ENCODE measurements at places on chromosomes 2 and 18. TPM values are rescaled to one million over a fixed set of nuclear protein-coding genes. Genes with fewer than 3 reads are reported as not detected.

DNA sequence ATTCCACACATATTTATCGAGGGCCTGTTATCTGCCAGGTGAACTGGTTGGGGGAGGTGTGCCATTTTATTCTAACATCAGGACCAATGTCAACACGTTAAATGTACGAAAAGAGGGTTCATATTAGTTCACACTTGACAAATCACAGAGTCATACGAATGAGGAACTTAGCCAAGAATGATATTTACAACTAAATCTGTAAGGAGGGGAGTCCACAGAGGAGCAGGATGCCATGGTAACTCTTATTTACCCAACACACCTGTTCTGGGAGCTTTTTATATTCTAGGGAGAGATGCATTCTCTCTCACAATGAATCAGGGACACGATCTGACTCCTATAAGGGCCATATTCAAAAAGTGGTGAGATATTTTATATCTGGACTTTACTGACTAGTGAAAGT lies 144.1 kb downstream of the CDC42EP3 start:
- H3K4me3 ChIP-seq = no peak overlapping the region
- H3K36me3 ChIP-seq = no peaks in the 10 kb centered on the region
- H3K27ac ChIP-seq = no peak overlapping the region
- H3K27me3 ChIP-seq = no peaks in the 10 kb centered on the region
- H3K4me1 ChIP-seq = peaks cover 2% of the 10 kb centered on the region
- DNase-seq = no peak

DNA sequence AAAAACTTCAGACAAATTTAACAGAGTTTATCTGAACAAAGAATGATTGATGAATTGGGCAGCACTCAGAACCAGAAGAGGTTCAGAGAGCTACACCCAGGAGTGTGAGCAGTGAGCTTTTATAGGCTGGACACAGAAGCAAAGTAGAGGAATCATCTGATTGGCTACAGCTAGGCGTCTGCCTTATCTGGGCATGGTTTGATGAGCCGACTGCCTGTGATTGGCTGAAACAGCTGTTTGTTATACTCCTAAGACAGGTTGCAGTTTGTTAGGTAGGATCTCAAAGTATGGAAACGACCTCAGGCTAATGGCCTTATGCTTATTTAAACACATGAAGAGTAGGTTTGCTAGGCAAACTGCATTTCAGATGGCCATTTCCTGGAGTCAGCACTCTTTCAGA lies 188.9 kb downstream of the MYO1B start:
- H3K4me1 ChIP-seq = no peaks in the 10 kb centered on the region
- H3K27me3 ChIP-seq = no peaks in the 10 kb centered on the region
- H3K27ac ChIP-seq = no peak overlapping the region
- no peak overlapping the region for H3K4me3 ChIP-seq
- H3K36me3 ChIP-seq = no peaks in the 10 kb centered on the region
- no peak for DNase-seq

DNA sequence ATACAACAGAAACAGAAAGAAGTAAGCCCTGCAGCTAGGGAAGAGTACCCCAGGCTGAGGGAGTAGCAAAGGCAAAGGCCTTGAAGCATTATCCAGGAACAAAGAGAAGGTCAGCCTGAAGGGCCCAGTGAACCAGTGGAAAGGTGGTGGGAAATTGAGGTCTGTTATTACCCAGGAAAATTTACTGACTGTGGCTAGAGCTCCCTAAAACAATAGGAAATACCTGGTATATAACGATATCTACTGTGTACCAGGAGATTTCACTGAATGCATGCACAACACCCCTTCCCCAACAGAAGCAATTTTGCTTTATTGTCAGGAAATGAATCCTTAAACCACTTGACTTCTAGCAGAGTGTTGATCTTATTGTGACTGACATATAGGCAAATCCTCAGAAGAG lies 365.3 kb downstream of the ERBB4 start:
- H3K36me3 ChIP-seq = no peaks in the 10 kb centered on the region
- H3K4me1 ChIP-seq = no peaks in the 10 kb centered on the region
- H3K27me3 ChIP-seq = no peaks in the 10 kb centered on the region
- H3K4me3 ChIP-seq = no peak overlapping the region

DNA sequence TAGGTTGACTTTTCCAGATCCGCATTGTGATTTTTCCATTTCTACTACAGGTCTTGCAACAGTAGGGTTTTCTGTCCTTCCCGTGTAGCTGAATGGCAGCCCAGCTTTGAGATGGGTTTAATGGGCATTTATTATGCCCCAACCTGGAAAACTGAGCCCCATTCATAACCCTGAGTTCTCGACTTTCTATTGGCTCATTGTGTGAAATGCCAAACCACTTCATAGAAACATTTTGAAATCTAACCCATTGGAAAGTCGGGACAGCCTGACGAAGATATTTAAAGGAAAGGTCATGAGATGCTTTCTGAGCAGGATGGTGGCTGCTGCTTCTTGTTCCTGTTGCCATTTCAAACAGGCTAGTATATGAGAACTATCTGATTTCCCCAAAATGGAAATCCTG lies 203.5 kb downstream of the ZFP36L2 start:
- no peak overlapping the region for H3K27ac ChIP-seq
- peaks cover 8% of the 10 kb centered on the region for H3K4me1 ChIP-seq
- no peak overlapping the region for H3K4me3 ChIP-seq
- H3K27me3 ChIP-seq = no peaks in the 10 kb centered on the region
- H3K36me3 ChIP-seq = no peaks in the 10 kb centered on the region
- no peak for DNase-seq

DNA sequence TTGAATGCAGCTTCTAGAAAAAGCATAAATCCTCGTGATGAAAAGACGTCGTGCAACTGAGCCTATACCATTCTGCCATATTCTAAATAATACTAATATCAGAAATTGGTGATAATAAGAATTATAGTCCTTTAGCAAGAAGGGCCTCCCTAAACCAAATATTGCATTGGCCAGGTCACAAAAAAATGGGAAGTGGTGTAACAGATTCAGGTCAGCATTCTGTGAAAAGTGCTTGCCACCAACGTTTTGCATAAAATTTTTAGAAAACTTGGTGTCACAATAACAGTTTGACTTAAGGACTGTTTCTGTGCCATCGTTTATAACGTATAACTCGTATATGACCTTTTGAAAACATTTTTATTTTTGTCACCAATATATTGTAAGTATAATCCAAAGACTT lies 603.6 kb downstream of the CPS1 start:
- H3K27me3 ChIP-seq = no peaks in the 10 kb centered on the region
- DNase-seq = no peak
- no peak overlapping the region for H3K4me3 ChIP-seq
- H3K4me1 ChIP-seq = no peaks in the 10 kb centered on the region

Gene DAW1
- not detected for polyA plus RNA-seq

Gene TWIST2
- polyA plus RNA-seq = not detected

Data from liver (tissue), 10 donors.